ENCODE measurements at places on chromosomes 16 and 17.

- no peak for DNase-seq
Measured at GRCh38 chr17:5783269-5783668, 199.0 kb upstream of the NLRP1 start.

GRCh38 chr17:1482680-1483079, 9.8 kb downstream of the MYO1C start:
- DNase-seq, result no peak

- no peak for DNase-seq
Measured at GRCh38 chr16:13307255-13307654, 405.9 kb downstream of the SHISA9 start.

- no peak for DNase-seq
Measured at GRCh38 chr16:48299471-48299870, 52.1 kb upstream of the ABCC11 start.

DNA sequence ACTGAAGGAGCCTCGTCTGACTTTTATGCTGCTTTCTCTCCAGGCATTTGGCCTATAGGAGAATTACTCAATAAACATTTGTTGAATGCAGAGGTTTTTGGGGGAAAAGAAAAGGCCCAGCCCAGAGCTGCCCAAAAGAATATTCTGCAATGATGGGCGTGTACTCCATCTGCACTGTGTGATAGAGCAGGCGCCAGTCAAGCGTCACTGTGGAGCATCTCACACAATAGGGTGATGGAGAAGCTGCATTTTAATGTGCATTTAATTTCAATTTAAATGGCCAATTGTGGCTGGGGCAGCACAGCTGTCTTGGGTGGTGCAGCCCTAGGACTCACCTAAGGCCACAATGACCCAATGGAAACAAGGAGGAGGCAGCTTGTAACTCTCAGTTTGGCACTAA, 20.6 kb downstream of the GLYR1 start:
- DNase-seq, result no peak

DNA sequence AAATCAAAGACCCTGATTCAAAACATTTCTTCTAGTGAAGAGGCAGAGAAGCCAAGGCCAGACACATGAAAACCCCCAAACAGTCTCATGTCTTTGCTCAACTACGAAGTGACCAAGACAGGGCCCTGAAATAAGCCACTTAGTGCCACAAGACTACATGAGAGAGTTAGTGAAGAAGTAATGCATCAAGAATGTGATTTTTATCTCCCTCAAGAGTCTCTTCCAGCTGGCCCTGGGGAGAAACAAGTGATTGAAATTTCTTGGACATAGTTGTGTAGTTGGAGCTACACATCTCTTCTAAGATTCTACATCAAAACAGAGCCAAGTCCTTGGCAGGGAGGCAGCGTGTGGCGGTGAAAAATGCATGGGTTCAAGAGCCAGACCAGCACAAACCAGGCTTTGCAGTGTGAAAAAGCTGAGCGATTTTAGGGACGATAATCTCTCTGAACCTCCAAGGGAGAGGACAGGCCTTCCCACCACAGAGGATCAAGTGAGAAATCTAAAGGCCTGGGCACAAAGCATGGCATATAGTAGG, 30.6 kb downstream of the LYRM1 start:
- DNase-seq, result no peak

GRCh38 chr16:81604960-81605383, 160.4 kb downstream of the CMIP start:
- no peak for DNase-seq

- peak; percentile 3 for DNase-seq
Measured at GRCh38 chr16:57390636-57391295, 13.8 kb upstream of the CCL17 start.

GRCh38 chr17:33873201-33873617, 381.9 kb upstream of the CCL2 start:
- DNase-seq, result no peak

DNA sequence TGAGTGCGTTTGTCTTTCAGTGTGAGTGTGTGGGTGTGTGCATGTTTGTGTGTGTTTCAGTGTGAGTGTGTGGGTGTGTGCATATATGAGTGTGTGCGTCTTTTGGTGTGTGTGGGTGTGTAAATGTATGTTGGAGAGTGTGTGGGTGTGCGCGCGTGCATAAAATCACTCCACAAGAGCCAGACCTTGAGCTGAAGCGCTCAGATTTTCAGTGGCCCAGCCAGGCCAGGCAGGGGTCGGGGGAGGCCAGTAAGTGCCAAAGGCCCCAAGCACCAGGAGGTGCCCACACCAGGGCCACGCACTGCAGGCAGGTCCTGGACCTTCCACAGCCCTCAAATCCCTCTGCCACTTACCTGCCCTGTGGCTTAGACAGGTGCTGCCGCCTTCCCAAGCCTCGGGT, 184.0 kb downstream of the SOX9 start:
- DNase-seq, result no peak

DNA sequence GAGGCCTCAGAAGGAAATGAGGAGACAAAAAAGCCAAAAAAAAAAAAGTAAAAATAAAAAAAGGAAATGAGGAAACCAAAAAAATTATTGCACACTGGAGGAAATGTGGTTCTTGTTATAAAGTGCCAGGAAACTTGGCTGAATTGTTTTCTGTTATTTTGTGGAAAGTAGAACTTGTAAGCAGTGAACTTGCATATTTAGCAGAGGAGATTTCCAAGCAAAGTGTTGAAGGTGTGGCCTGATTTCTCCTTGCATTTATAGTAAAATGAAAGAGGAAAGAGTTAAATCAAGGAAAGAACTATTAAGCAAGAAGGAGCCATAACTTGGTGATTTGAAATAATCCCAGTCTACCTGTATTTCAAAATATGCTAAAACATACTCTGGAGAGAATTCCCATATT, 34.1 kb upstream of the CPPED1 start:
- no peak for DNase-seq

DNA sequence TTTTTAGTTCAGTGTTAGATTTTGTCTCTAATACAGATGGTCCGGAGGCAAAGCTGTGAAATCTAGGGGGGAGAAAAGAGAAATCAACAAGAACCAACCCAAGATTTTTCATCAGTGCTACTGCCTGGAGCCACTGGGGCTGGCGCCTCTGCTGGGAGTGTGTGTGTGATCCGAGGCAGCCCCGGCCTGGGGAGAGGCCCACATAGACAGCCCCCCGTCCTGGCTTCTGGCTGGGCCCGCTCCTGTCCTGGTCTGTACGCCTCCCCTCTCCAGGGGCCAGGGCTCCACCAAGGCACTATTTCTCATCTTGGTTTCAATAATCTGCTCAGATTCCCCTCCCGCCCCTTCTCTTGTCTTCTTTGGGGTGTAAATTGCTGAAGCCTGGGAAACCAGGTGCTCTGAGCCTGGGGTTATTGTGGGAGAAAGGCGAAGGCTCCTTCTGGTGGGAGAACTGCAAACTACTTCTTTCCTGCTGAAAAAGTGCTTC, 7.8 kb downstream of the BAHCC1 start:
- DNase-seq, result no peak

GRCh38 chr16:2587891-2588565, 50.2 kb downstream of the PDPK1 start:
- no peak for DNase-seq

- no peak for DNase-seq
Measured at GRCh38 chr16:64919929-64920607, 201.8 kb downstream of the CDH11 start.

GRCh38 chr17:21397341-21398190, 21.4 kb downstream of the KCNJ12 start:
- DNase-seq, result no peak

DNA sequence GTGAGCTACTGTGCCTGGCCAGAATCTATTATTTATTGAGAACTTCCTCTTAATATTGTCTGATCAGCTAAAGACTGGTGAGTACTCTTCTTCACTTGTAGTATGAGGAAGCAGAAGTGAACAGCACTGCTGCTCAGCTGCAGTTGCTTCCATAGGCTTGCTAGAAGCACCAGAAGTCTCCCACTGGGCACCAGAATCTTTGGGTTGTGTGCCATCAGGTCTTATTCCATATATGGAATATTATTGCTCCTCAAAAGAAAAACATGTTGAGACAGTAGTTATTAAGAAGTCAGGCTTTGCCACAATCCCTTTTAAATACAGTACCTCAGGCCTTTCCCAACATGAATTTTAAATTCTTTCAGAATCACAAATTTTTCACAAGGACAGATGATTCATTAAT, 17.2 kb downstream of the SNTB2 start:
- DNase-seq, result no peak

- DNase-seq, result peak; percentile 73
Measured at GRCh38 chr17:78842881-78843565, 2.4 kb upstream of the USP36 start.

DNA sequence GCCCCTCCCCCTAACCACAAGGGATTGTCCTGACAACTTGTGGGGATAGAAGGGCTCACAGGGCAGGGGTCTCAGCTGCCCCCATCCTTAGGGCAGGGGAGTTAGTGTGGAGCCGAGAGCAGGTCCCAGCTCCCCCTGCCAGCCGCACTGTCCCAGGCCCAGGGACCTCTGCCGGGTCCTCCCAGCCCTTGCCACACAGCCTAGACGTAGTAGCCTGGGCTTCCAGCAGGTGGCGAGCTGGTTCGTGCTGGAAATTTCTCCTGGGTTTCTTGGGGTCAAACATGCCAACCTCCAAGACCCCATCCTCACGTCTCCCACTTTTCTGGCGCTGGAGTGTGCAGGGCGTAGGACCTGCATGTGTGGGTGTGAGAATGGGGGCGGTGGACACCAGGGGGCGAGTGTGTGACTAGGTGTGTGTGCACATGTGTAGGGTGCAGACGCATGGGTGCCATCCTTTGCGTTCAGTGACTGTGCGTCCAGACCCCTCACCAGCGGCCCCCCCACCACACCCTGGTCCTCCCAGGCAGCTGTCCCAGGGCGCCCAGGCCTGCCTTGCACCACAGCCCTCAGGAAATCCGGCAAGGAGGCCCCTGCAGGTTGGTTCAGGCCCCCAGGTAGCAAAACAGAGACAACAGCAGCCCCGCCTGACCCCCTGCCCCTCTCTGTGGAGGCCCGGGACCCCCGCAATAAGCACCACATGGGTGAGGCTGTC, 29.5 kb downstream of the SBK1 start:
- DNase-seq, result no peak

DNA sequence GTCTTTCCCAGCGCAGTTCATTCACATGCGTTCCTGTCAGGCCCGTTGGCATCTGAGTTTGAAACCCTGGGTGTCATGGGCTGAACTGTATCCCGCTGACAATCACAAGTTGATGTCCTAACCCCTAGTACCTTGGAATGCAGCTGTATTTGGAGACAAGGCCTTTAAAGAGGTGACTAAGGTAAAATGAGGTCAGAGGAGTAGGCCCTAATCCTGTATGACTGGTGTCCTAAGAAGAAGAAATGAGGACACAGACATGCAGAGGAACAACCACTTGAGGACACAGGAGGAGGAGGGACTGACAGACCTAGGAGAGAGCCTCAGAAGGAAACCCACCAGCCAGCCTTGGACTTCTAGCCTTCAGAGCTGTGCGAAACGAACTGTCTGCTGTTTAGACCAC, 33.1 kb downstream of the TRPV2 start:
- DNase-seq, result no peak

DNA sequence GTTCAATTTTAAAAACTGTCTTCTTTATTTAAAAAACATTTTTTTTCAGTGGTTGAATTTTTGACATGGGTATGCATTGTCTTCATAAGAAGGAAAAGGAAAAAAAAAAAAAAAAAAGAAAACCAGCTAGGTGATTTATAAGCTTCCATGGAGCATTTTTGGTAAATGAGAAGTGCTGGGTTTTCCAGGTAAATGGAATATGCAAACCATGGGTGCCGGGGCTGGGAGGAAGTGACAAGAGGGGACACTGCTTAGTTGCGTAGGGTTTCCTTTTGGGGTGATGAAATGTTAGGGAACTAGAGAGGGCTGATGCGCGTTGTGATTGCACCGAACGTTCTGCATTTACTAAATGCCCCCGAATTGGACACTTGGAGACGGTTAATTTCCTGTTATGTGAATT, 217.4 kb upstream of the FOXF1 start:
- no peak for DNase-seq

DNA sequence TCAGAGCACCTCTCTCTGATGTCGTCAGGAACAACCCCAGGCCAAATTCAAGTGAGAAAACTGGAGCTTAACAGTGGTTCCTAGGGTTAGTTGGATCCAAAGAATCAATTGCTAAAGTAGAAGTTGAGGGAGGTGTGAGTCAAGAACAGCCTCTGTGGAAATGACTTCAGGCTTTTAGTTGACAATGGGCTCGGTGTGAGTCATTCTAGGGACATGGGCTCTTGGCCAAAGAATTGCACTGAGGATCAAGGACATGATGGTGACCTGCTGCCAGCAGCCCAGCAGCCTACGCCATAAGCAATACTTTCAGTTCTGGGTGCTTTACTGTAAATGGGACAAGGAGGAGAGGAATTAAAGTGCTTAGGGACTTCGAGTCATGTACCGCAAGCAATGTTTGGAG, 32.1 kb upstream of the SMURF2 start:
- DNase-seq, result no peak

GRCh38 chr16:66443269-66443652, 16.2 kb downstream of the BEAN1 start:
- DNase-seq, result no peak

DNA sequence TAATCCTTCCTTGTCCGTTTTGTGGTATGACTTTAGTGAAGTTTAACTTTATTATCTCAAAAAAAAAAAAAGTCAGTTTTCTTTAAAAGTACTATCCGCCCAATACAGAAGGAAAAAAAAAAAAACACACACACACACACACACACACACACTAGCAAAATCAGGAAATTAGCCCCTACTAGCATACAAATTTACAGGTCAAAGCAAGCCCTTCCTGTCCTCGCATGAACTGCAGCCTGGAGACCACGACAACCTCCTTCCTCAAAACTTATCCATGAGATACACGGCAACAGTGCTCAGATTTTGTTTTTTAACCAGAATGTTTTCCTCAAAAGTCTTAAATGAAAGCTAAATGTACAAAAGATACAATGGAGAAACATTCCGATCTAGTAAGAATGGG, 16.2 kb downstream of the NCOR1 start:
- no peak for DNase-seq

DNA sequence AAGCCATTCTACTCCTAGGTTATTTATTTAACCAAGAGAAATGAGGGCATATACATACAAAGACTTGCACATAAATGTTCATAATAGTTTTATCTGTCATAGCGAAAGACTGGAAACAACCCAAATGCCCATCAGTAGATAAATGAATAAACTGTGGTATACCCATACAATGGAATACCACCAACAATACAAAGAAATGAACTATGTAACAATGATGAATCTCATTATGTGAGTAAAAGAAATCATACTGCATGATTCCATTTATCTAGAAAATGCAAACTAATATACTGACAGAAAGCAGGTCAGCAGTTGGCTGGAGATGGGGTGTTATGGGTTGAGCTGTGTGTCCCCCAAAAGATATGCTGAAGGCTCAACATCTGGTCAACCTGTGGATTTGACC, 57.3 kb downstream of the CEP95 start:
- DNase-seq, result no peak

All from posterior cingulate gyrus (tissue), 11 donors.